ENCODE measurements at places on chromosomes 12 and 14. TPM values are rescaled to one million over a fixed set of nuclear protein-coding genes. Genes with fewer than 3 reads are reported as not detected.

The GLI1 gene
- 0.74 TPM for total RNA-seq

The TDP1 gene
- 19.3 TPM for total RNA-seq

The EFS gene
- total RNA-seq: 1.8 TPM

The ZNF891 gene
- 0.89 TPM for total RNA-seq

The SAMD15 gene
- 0.88 TPM for total RNA-seq

The SLC2A3 gene
- 155 TPM for total RNA-seq

The ZFYVE21 gene
- total RNA-seq: 47.5 TPM

The FAM186B gene
- 0.09 TPM for total RNA-seq

The SIX4 gene
- 5.3 TPM for total RNA-seq

The CCDC175 gene
- not detected for total RNA-seq

The SLC15A4 gene
- total RNA-seq: 35.0 TPM

The PIANP gene
- total RNA-seq: 0.30 TPM

The CCDC198 gene
- not detected for total RNA-seq

The ASCL1 gene
- total RNA-seq: not detected

The NOVA1 gene
- total RNA-seq: under 0.01 TPM

The OVCH1 gene
- not detected for total RNA-seq

The PLEKHD1 gene
- not detected for total RNA-seq

The PIWIL1 gene
- total RNA-seq: not detected

The ATP2B1 gene
- 90.9 TPM for total RNA-seq

The LMNTD1 gene
- total RNA-seq: 0.51 TPM

The CABP1 gene
- 4.2 TPM for total RNA-seq

The SERPINA5 gene
- total RNA-seq: not detected

The SERPINA3 gene
- 4.6 TPM for total RNA-seq

The CCNT1 gene
- 32.9 TPM for total RNA-seq

The BDKRB2 gene
- total RNA-seq: 33.3 TPM

The AQP5 gene
- total RNA-seq: not detected

The RNASE3 gene
- not detected for total RNA-seq

The RBP5 gene
- not detected for total RNA-seq

The NUDT14 gene
- 9.0 TPM for total RNA-seq

The CDCA3 gene
- total RNA-seq: 2.1 TPM

The FAIM2 gene
- 0.65 TPM for total RNA-seq

The REP15 gene
- 5.0 TPM for total RNA-seq

The AVPR1A gene
- total RNA-seq: not detected

The TMEM30B gene
- not detected for total RNA-seq

The GAS2L3 gene
- 18.4 TPM for total RNA-seq

The KRT2 gene
- total RNA-seq: not detected

The INHBC gene
- not detected for total RNA-seq

The AKAP3 gene
- total RNA-seq: 0.30 TPM

The CLEC1A gene
- total RNA-seq: not detected
